ENCODE measurements at places on chromosomes 3 and 15.

DNA sequence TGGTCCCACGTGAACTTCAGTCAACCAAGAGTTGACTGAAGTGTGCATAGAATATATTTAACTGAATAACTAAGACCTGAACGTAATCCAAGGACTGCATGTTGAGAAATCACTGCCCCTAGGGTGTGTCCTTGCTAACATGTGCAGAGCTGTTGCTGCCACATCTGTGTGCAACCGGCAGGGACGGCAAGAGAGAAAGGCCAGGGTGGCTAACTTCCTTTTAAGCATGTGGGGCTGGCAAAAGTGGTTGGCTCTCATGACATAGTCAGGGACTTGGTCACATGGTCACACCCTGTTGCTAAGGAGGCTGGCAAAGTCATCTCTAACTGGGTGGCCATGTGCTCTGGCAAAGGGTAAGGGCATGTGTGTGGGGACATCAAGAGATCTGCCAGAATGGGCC is 52.4 kb downstream of the GASK1A start:
- peak; percentile 31 for DNase-seq

DNA sequence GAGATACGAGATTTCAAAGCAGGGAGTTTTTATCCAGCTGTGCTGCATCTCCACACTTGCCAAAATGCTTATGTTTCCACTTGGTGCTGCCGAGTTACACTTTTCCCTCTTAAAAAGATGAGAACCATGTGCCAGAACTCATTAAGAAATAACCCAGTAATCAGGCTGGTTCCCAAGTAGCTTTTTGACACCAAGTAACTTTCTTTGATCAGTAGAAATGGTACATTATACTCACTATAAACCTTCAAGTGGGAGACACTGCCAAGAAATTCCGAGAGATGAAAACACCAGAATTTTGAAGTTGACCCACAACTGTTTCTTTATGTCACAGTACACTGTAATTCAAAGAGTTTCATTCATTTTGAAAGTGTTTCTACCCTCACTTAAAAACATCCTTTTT is 164.6 kb upstream of the CCDC54 start:
- no peak for DNase-seq

DNA sequence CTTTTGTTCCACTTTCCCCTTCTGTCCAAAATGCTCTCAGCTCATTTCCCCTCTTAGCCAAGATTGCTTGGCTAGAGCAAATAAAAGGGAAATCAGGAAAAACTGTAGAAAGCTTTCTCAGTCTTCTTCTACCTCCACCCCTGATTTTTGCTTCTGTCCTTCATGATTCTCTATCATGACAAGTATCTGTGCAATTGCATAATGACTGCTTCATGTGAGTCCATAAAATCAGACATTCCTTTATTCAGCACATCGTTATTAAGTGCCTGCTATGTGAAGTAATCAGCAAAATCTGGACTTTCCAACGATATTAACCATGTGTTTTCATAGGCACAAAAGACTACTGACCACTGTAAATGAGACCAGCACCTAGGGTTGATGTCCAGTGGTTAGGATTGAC is 321.5 kb upstream of the CBLB start:
- no peak for DNase-seq

DNA sequence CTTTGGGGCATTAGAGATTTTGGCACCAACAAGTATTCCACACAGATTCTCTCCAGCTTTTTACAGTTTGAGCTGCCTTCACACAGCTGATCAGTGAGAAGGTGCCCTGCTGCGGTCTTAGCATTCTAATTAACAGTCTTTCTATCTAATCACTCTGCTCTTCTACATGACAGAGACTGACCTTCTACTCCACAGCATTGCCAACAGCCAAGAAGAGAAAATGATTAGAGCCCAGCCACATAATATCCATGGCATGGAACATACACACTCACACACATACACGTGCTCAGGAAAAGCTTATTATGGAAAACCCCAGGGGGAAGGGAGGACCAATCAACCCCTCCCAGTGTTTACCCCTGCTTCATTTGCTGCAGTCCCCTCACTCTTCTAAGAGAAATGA is 76.1 kb upstream of the PPP2R3A start:
- DNase-seq: no peak

DNA sequence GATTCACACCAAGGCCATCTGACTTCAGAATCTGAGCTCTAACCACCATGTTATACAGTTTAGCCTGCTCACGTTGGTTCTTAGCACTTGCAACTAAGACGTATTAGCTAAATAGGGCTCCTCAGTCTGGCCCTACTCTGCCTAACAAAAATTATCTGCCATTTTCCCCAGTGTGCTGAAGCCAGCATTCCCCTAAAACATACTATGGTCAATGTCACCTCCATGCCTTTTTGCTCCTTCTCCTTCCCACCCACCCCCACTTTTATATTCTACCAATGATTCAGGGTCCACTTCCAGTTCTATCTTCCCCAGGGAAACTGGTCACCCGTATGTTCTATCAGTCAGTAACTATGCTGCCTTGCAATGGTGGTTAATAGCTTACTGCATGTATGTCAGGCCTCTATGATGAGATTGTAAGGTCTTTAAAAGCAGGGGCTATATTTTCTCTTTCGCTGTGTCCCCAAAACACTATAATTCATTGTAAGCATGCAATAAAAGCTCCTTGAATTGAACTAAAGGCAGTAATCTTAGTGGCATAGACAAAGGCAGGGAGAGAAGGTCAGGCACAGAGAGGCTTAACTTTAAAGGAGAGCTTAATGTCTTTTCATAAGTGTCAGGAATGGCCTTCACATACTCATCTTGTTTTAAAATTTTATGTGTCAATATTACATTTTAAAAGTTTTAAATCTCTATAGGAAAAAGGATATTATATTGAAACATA is 23.3 kb downstream of the POPDC2 start:
- DNase-seq: no peak

DNA sequence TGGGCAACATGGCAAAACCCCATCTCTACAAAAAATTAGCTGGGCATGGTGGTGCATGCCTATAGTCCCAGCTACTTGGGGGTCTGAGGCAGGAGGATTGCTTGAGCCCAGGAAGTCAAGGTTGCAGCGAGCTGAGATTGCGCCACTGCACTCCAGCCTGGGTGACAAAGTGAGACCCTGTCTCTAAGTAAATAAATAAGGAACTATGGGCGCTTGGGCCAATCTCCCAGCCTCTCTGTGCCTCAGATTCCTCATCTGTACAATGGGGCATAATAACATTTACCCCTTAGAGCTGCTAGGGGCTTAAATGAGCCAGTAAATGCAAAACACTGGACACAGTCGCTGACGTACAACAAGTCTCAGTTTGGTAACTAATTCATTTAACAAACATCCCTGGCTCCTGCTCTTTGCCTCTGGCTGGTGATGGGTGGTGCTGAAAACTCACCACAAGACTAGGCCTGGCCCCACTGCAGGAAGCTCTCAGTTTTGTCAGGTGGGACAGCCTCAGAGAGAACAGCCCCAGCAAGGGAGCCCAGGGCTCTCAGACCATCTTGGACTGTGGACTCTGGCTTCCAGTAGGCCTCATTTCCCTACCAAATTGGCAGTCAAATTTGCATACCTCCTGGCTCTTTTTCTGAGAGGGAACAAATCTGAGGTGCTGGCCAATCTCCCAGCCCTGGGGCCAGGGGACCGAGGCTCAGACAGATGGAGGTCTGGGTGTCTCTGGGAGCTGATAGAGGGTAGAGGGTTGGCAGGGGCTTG is 6.4 kb upstream of the TBC1D2B start:
- no peak for DNase-seq

- DNase-seq: peak; percentile 64
Measured at GRCh38 chr3:17258823-17259436, 374.2 kb downstream of the PLCL2 start.

Measured in cerebellar cortex (tissue), 1 donor.